ENCODE measurements at places on chromosomes 4 and X.

DNA sequence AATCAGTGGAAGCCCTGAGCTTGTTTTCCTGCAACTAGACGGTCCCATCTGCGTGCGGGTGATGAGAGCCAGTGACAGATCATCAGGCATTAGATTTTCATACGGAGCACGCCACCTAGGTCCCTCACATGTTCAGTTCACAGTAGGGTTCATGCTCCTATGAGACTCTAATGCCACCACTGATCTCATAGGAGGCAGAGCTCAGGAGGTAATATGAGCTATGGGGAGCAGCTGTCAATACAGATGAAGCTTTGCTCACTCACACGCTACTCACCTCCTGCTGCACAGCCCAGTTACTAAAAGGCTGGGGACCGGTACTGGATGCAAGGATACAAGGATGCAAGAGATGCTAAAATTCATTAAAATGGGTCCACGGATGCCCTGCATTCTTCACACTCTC, 61.2 kb downstream of the DHRSX start:
- DNase-seq, result no peak

GRCh38 chrX:21438792-21439191, 64.6 kb downstream of the CNKSR2 start:
- DNase-seq, result peak; percentile 4

GRCh38 chr4:48778431-48779094, 1.5 kb downstream of the FRYL start:
- no peak for DNase-seq

DNA sequence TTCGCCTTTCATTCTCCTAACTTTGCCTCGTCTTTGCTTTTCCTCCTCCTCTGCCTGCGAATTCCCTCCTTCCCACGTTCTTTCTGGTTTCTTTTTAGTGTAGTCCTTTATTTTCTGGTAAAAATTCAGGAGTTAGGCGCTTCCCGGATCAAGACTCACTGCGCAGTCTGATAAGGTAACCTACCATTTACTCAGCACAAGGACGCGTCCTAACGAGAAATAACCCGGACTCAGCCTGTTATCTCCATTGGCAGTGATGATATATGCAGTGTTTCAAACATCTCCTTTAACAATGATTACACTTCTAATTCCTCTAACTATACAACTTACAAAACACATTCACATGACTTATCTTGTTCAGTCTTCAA, 357 bp upstream of the ETNPPL start:
- no peak for DNase-seq

DNA sequence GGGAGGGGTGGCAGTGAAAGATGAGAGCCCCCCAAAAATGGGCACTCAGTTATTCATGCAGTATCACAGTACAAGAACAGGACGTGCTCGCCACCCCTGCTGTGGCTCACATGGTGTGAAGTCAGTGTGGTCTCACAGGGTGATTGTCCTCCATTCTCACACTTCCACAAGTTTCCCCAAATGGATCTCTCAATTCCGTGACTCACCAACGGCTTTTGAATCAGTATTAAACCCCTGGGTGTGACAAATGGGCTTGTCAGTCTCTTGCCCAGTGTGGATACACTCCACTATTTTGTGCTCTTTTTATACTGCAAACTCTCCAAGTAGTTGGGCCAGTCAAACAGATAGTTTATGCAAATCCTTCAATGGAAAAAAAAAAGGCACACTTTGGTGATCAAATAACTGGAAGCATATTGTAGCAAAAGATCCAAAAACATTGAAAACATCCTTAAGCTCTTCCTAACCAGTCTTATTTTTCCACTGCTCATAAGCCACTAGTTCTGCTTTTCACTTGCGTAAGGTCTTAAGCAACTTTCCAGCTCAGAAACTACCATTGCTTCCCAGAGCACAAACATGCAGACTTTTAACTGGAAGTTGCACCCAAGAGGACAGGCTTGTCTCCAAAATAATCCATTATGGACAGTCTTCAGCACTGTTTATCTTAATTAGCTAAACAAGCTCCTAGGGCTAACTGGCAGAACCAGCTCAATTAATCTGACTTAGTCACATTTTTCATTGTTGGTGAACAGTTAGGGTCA, 365.7 kb downstream of the PPP3CA start:
- no peak for DNase-seq

DNA sequence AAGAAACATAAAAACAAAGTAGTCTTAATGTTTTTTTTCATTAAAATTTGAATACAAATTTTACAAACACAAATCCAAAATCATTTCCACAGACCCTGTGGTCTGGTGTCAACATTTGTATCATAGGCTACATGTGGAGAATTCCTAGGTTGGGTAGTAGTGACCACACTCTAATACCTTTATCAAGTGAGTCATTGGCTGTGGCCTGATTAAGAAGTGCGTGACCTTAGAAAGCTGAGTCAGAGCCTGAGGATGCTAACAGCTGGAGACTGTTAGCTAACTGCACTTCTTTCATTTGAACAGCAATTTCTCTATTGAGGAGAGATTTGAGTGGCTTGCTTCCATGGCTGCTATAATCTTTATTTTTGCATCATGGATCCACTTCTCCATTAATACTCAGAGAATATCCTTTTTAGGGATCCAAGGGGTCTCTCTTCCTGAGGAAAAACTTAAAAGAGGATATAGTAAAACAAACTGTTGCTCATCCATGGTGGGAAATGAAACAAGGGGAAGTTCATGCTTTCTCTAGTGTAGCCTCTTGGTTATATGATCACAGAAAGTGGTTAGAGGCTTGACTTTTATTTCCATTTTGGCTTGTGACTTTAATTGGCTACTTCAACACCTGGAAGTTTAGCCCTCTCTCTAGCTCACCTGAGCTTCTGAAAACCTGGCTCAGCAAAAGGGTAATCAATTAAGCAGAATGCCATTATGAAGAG, 335.8 kb downstream of the PABPC4L start:
- no peak for DNase-seq

DNA sequence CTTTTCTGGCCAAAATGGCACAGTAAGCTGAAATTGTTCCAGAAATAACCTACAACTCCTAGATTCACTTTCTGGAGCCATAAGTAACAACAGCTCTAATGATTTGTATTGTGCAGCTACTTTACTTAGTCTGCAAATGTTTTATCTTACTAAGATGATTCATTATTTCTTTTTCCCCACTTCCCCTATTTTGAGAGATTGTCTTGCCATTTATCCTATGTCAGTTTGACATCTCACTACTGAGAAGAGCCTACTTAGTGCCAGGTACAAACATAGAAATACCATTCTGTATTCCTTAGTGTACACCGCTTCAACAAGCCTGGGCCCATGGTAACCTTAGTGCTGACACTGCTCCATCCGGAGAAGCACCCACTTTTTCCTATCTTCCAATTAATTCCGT, 13.8 kb upstream of the STK26 start:
- no peak for DNase-seq

DNA sequence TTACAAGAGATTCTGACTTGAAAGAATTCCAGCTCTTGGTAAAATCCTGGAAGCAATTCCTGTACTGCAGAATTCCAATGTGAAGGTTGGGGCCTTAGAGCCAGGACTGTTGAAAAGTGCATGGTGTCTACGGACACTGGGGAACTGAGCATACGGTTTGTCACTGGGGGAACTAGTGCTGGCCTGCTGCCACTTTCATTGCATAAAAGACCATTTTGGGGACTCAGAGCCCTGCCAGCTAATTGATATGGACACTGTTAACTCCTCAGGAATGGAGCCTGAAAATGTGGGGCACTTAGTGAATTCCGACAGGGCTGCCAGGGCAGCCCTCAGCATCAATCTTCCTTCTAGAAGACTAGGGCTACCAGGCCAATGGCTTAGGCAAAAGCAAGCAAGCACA, 55.9 kb downstream of the AMOT start:
- no peak for DNase-seq

GRCh38 chr4:81792521-81792920, 320.8 kb upstream of the RASGEF1B start:
- no peak for DNase-seq

DNA sequence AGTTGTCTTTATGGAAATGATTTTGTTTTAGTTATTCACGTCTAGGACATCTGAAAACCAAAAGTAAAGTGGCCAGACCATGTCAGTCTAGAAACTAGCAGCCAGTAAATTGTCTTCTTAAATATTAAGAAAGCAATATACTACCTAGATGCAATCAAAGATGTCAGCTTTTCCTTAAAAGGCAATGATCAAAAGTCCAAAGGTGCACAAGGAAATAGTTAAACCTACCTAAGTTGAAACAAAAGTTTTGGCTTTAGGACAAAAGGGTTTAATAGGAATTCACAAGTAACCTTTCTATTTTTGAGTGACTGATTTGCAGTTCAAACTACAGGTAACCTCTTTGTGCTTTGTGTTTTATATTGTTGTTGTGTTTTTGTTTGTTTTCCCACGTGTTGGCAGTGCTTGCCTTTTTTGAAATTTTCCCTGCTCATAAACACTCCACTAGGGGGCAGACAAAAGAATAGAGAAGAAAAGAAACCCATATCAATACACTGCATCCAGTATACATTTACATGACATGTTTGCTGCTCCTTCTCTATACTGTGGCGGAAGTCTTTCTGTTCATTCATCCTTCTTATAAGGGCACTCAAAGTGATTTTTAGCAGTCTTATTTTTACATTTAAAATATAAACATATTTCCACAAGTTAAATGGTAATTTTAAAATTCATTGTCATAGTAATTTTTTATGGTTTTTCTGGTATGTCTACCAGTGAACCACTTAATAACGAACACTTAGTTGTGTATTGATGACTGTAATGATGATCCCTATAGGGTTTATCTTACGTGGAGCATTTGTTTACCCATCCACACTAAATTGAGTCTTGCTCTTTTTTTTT, 62.7 kb downstream of the GAB1 start:
- DNase-seq, result peak; percentile 43

DNA sequence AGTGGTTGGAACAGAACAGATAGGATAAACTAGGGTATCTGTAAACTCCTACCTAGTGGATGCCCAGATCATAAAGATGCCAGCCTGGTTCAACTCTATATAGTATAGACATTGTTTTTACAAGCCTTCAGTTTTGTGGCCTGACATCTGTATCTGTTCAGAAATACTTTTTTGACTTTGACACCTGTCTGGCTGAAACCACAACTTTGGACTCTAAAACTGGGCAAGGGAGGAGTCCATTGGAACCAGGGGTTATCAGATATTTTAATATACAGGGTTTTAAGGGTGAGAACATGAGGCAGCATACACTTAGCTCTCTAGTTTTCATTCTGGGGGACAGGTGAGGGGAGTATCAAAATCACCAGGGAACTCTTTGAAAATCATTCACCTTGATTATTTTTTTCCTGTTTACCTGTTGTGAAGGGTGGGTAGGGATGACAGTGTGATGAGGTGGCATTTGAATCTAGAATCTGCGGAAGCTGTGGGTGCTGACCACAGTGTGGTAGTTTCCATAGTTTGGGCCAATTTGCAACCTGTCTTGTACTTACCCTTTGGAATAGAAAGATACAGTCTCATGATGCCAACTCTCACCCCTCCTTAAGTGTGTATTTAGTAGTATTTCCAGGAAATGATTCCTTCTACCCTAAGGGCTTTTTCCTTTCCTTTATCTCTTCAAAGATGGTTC, 20.6 kb downstream of the GAB1 start:
- DNase-seq, result peak; percentile 18

DNA sequence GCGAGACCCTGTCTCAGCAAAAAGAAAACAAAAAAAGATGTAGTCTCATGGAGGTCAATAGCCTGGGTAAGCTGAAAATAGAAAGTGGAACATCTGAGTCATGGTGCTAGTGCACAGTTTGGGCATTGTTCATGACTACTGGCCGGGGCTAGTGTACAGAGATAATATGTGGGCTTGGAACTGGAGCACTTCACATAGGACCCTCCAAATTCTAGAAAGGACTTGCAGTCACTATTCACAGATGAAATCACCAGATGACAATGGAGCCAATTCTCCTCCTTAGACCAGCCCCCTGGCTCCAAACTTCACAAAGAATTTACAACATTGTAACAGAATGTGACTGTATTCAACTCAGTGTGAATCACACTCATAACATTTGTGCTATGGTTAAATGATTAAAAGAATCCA, 367.8 kb upstream of the SLC7A11 start:
- no peak for DNase-seq

GRCh38 chrX:9182041-9182440, 148.1 kb upstream of the FAM9B start:
- DNase-seq, result no peak

DNA sequence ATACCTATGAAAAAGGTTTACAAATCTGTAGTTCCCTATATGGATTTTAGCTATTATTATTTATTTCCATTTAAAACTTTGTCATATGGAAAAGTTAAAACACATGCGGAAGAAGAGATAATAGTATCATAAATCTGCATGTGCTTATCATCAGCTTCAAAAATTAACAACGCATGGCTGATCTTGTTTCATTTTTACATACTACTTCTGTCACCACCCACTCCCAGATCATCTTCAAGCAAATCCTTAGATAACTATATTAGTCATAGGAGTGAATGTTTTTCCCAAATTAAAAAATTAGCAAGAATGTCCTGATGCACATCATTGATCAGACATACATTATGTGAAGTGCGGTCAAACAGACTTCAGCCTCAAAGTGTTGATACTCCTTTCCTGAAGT, 24.6 kb upstream of the MOB1B start:
- DNase-seq, result no peak

- no peak for DNase-seq
These were observed 69.5 kb downstream of the PCDH19 start for GRCh38 chrX:100340491-100341141.

- no peak for DNase-seq
These were observed 133.0 kb upstream of the NALF2 start for GRCh38 chrX:69371159-69371558.

- DNase-seq, result no peak
These were observed 49.5 kb downstream of the ACOX3 start for GRCh38 chr4:8391071-8391470.

- no peak for DNase-seq
These were observed 9.3 kb downstream of the RNF4 start for GRCh38 chr4:2478229-2478628.

DNA sequence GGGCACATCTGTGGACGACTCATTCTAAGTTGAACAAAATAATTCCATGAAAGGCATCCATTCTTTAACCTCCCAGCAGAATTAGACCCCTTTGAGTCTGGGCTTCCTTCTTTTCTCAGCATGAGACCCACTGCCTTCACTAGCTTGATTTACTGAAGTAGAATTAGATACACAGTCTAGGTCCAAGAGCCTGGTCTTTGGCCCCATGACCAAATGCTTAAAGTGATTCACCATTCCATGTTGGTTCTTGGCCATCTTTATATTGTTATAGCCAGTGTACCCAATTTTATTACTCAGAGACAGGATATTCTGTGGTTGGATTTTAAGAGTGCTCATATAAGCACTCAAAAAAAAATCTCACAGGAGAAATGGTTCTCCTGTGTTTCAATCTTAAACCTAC, 155.3 kb upstream of the GPC4 start:
- no peak for DNase-seq

All from activated CD4-positive, alpha-beta T cell treated with anti-CD3 and anti-CD28 coated beads, Interleukin-10, Interleukin-2, amounts not matched to agents 100 ng/mL and 50 ng/mL, durations not matched to agents 16 hours and 8 hours (primary cell).